CD4-positive, alpha-beta T cell (primary cell): ENCODE measurements at places on chromosomes 5 and 9. TPM values are rescaled to one million over a fixed set of nuclear protein-coding genes. Genes with fewer than 3 reads are reported as not detected.

DNA sequence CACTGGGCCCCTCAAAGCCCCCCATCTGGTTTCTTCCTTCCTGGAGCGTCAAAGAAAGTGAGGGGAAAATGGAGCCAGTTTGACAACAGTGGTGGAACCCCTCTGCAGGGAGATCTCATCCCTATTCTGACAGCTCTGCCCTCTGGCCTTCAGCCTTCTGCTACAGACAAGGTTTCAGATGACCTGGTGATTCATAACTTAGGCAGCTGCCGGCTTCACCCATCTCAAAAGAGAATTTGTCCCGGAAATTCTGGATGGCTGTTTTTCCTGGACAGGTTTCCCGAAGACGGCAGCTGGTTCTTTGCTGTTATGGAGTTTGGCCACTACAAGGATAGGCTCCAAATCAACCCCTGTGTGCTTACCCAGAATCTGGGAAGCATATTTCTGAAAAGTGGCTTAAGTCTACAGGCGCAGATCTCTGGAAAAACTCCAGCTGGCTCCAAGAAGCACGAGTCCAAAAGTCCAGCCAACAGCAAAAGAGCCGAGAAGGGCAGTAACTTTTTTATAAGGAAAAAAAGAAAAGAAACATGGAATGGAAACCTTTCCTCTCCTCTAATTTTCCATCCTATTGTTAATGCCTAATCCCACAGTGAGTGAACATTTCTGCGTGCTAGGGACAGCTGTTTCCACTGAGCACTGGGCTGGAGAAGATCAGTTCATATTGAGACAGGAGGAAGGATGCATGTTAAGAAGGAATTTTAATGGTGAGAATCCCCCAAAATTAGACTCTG, 54.5 kb downstream of the ZNF366 start:
- no peaks in the 10 kb centered on the region for H3K27me3 ChIP-seq
- H3K27ac ChIP-seq, result no peak overlapping the region
- DNase-seq, result no peak
- H3K4me3 ChIP-seq, result no peak overlapping the region
- no peaks in the 10 kb centered on the region for H3K4me1 ChIP-seq

DNA sequence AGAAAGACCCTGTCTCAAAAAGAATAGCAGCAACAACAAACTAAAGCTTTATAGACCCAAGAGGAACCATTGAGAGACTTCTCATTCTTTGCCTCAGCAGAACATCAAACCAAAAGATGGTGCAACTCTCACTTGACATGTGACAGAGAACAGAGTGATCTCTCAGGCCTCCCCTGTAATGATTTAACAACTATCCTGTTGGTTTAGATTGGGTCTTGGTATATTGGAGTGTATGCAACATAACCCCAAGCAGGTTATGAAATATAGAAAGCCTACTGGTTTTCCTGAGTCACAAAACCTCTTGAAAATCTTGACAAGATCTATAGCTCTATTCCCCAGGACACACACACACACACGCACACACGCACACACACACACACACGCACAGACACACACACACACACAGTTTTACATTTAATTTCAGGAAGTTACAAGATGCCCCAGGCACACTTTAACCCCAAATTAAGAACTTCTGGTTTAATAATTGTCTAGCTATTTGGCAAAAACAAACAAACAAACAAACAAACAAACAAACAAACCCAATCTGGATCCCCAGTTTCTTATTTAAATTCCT, 6.5 kb upstream of the FGF1 start:
- no peaks in the 10 kb centered on the region for H3K36me3 ChIP-seq
- H3K4me3 ChIP-seq, result no peak overlapping the region
- no peak overlapping the region for H3K27ac ChIP-seq
- no peaks in the 10 kb centered on the region for H3K27me3 ChIP-seq
- no peaks in the 10 kb centered on the region for H3K4me1 ChIP-seq

DNA sequence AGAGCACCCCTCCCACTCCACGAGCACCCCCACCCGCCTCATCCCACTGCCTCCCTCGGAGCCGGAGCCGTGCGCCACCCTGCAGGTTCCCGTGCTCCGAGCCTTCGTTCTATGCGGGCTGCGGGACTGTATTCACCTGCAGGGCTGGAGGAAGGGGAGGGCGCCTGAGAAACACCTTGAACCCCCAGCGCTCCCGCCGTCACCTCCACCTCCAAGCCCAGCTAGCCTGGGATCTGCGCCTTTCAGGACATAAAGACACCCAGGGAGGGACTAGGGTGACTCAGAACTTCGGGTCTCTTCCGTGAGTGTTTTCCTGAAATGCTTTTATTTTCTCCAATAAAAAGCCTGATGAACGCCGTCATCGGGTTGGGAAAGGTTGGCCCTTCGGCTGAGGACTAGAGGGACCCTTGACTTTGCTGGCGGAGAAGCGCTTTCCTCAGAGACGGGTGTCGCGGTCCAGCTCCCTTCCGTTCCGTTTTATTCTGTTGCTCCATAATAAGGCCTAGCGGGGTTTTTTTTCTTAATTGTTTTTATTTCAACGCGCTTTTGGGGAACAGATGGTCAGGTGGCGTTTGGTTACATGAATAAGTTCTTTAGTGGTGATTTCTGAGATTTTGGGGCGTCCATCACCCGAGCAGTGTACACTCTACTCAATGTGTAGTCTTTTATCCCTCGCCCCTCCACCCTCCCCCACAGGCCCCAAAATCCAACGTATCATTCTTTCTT, 4.6 kb downstream of the TLX3 start:
- H3K36me3 ChIP-seq, result no peaks in the 10 kb centered on the region
- no peak for DNase-seq
- H3K4me3 ChIP-seq, result no peak overlapping the region
- H3K27me3 ChIP-seq, result peaks cover 85% of the 10 kb centered on the region
- no peak overlapping the region for H3K27ac ChIP-seq

N4BP3 gene
- 4.3 TPM for total RNA-seq

CDC37L1 gene
- total RNA-seq, result 49.1 TPM
